ENCODE measurements at places on chromosomes 13 and 19. TPM values are rescaled to one million over a fixed set of nuclear protein-coding genes. Genes with fewer than 3 reads are reported as not detected.

The PTPRH gene
- polyA plus RNA-seq: 1.3 TPM

The ZNF835 gene
- not detected for polyA plus RNA-seq

The MYPOP gene
- polyA plus RNA-seq: 1.6 TPM

The ZNF813 gene
- 1.7 TPM for polyA plus RNA-seq

The CEACAM6 gene
- polyA plus RNA-seq: not detected
